ENCODE measurements at places on chromosomes 7 and 10.

DNA sequence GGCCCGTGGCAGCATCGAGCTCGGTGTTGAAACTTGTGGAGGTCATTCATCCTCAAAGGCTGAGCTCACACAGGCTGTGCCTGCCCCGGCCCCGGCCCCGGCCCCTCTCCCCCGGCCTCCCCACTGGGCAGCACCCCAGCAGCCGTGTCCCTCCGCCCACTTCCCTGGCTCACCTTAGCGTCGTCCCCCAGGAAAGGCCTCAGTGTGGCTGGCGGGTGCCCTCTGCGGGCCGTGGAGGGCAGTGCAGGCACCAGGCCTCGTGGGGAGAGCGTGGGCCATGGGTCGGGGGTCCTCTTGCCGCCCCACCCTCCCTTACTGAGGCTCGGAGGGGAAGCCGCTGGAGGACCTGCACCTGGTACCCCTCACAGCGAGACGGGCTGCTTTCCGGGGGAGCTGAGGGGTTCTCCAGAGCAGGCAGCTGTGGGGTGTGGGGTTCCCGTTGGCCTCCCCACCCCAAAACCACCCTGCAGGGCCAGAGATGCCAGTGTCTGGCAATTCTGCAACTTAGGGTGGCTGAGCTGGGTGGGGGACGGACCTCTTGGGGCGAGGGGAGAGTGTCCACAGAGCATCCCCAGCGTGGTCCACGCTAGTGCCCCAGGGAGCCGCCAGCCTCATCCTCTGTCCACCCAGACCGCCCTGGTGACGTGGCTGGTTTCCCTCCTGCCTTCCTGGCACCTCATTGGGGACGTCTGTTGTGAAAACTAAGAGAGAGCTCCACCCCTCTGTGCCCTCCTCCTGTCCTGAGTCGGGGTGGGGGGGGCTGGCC is 44.2 kb upstream of the DPYSL4 start:
- DNase-seq = peak; percentile 7

DNA sequence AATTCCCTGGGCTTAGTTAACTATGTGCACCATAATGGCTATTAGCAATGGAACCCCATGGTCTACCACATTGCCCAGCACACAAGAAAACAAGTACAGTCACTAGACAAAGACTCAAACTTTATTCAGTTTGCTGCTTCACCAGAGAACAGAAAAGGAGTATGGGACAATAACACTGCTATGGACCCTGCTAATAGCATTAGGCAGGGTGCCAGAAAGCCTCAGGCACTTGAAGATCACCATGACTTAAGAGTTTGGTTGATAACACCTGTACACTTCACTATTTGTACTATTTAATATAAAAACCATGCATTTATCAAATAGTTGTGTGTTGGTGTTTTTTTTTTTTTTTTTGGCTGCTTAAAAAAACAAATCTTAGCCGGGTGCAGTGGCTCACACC is 159.6 kb downstream of the KMT2E start:
- no peak for DNase-seq

DNA sequence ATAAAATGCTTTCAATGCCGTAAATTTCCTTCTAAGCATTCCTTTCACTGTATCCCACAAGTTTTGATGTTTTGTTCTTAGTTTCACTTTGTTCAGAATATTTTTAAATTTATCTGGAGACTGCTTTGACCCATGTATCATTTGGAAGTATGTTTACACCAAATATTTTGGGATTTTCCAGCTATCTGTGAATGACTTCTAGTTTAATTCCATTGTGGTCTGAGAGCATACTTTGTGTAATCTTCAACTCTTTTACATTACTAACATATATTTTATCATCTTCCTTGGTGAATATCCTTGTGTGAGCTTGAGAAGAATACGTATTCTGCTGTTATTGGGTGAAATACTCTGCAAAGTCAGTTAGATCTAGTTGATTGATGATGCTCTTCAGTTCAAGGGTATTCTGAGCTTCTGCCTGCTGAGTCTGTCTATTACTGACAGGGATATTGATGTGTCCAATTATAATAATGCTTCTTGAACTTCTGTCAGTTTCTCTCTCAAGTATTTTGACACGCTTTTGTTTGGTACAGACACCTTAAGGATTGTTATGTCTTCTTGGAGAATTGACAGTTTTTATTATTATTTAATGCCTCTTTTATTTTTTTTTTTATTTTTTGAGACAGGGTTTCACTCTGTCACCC is 31.6 kb downstream of the MKLN1 start:
- DNase-seq = no peak

DNA sequence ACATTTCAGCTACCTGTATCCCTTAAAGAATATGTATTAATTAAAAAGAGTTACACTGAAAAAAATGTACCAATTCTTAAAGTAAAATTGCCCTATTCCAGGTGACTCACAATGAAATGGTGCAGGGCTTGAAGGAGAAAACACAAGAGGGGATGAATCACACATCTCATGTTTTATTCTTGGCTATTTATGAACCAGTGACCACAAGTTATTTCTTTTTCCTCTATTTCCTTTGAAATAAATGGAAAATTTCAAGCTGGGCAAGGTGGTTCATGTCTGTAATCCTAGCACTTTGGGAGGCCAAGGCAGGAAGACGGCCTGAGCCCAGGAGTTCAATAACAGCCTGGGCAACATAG is 106.8 kb downstream of the UBE2H start:
- peak; percentile 54 for DNase-seq

DNA sequence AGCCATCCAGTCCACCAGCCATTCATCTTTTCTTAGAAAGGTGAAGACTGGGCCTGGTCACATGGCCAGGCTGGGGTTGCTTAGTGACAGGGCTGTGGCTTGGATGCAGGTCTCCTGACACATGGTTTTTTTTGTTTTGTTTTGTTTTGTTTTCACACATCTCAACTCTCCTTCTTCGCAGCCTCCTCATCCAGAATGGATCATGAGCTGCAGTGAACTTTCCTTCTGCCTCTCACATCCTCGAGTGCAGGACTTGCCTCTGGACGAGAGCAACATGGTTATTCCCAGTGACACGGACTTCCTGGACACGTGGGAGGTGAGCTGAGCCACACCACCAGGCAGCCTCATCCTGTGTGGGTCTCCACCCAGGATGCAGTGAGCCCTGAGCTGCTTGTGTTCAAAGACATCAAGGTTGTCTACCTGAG is 9.5 kb downstream of the AKR1E2 start:
- DNase-seq = no peak
